Activated naive CD8-positive, alpha-beta T cell treated with anti-CD3 and anti-CD28 coated beads for 36 hours (primary cell): ENCODE measurements at places on chromosomes 12 and 14.

DNA sequence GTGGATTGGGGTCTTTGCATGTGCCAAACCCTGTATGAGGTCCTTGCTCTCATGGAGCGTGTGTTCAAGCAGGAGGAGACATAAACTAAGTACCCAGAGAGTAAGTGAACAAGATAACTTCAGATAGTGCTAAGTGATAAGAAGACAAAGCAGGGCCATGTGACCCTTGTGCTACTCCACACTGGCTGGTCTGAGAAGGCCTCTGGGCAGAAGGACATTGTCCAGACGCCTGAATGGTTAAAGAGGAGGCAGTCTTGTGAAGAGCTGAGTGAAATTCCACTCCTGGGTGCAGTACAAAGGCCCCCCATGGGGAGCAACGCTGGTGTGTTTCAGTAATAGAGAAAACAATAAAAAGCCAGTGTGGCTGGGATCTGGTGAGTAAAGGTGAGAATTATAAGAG is 93.3 kb upstream of the RIC8B start:
- DNase-seq: no peak

DNA sequence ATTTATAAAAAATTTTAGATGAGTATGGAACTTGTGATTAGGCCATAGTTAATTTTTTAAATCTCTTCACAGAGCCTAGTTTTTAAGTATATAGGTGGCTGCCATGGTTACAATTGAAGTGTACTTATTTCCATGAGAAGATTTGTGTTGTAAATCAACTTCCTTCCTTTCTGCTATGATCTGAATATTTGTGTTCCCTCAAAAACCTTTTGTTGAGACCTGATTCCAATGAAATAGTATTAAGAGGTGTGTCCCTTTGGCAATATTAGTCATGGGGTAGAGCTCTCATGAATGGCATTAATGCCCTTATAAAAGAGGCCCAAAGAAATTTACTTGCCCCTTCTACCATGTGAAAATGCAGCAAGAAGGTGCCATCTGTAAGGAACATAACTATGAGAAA is 28.8 kb downstream of the ETNK1 start:
- DNase-seq: no peak

DNA sequence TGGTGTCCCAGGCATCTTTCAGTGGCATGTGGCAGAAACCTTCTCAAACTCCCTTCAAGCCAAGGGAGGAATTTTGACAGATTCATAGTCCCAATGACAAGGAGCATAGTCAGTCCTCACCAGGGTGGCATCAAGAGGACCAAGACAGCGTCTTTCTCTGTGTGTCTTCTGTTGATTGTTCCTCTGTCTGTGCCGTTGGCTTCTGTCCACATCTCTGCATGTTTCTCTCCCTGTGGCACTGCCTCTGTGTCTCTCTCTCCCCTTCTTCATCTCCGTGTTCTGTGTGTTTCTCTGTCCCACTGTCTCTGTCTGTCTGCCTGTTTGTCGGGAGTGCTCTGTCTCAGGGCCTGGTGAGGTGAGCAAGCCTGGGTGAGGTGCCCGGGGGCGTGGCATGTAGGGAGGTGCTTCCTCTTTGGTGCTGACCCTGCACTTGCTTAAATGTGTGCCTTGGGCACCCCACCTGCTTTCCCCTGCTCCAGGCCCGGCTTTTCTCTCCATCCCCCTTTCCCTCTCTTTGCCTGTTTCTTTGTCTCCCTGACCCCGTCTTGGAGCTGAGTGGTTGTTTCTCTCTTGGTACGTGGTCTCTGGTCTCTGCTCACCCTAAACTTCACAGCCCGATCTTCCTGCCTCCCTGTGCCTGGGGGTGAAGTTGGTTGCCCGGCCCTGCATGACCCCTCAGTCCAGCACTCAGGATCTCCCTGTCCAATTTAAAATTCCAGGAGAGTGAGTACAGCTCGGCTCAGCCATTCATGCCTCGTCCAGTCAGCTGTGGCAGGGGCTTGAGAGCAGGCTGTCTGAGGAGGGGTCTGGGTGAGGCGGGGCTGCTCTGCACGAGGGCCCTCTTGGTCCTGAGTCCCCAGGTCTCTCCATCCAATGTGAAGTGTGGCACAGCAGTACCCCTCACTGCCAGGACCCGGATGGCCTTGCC is 28.5 kb downstream of the JDP2 start:
- no peak for DNase-seq

- no peak for DNase-seq
Measured at GRCh38 chr12:28938581-28939235, 210.4 kb upstream of the FAR2 start.

- no peak for DNase-seq
Measured at GRCh38 chr14:104092931-104093365, 7.4 kb downstream of the ASPG start.

DNA sequence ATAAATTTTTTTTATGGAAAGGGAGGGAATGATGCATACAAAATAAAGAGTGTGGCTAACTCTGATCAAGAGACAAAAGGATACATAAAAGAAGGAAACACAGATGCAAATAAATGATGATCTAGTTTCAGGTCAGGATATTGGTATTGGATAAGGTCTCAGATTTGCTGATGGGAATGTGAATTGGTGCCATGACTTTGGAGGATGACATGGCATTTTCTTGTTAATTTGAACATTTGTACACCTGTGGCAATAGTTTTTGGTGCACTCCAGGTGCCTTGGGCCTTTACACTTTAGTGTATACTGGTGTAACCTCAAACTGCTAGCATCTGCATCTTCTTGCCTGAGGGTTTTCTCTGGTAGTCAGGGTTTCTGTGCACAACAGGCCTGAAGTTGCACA is 279.3 kb downstream of the TMEM121 start:
- DNase-seq: no peak

- no peak for DNase-seq
Measured at GRCh38 chr14:29217813-29218450, 451.3 kb downstream of the FOXG1 start.

DNA sequence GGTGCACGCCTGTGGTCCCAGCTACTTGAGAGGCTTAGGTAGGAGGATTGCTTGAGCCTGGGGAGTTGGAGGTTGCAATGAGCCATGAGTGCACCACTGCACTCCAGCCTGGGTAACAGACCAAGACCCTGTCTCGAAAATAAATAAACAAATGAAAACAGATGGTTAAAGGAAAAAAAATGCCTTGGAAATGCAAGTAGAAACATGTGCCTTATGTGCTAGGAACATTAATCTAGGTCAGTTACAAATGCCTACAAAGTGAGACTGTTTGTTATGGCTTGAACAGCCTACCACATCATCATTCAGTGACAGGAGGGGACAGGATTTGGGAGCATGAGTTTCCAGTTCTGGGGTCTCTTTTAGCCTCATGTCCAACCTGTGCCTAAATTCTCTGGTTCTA is 52.4 kb upstream of the BCAT1 start:
- no peak for DNase-seq

DNA sequence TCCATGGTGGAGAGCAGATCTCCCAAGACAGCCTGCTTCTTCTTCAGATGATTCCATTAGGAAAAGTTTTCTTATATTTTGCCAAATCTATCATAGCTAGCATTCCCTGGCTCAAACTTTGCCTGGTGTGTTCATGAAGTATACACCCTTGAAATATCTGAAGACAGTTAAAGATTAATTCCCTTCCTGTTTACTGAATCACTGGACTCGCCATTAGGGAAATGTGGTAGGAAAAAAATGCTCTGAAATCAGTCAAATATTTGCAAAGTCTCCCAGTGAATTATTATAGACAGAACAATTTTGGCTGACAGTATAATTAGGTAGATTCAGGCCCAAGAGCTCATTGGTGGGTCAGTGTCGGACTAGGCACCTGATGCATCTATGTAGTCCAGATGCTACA is 86.5 kb downstream of the PDZRN4 start:
- no peak for DNase-seq

DNA sequence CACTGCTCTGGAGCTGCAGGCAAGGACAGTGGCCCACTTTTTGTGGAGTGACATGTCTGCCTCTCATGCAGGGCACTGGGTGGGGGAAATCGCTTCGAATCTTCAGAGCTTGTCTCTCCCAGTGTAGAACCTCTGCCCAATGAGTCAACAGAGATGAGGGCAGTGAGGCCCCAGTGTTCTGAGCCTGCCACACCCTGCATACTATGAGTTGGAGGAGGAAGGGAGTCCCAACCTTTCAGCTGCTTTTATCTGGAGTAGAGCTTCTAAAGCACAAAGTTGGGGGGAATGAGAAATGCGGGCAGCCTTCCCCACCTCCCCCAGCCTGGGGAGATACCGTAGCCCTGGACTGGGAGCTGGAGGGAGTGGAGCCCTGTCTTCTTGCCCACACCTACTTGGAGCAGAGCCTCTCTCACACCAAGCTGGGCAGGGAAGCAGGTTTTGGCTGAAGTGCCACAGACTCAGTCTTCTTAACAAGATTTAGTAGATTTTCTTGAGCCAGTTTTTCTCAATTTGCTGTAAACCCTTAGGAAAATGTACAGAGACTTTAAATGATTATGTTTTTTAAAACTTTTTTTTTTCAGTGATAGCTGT is 159.1 kb downstream of the ADGRD1 start:
- no peak for DNase-seq
